Activated CD4-positive, alpha-beta T cell treated with anti-CD3 and anti-CD28 coated beads, Interleukin-2, amount 10 ng/mL, durations not matched to agents 7 days and 5 days (primary cell): ENCODE measurements at places on chromosomes 4 and X. TPM values are rescaled to one million over a fixed set of nuclear protein-coding genes. Genes with fewer than 3 reads are reported as not detected.

DNA sequence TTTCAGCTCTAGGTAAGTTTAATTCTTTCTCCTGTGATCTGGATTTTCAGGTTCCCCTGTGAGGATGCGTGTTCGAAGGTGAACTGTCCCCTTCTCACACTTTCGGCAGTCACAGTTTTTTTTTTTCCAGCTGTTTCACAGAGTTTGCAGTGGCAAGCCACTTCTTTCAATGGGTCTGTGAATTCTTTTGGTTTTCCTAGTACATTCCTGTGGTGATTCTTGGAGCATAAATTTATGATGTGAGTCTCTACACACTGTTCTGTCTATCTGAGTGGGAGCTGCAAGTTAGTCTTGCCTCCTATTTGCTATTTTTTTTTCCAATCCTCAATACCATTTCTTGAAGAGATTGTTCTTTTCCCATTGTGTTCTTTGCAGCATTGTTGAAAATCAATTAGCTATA is 595.5 kb downstream of the RAPGEF2 start:
- no peak overlapping the region for H3K27ac ChIP-seq
- no peak overlapping the region for H3K4me3 ChIP-seq
- H3K27me3 ChIP-seq = no peaks in the 10 kb centered on the region
- no peaks in the 10 kb centered on the region for H3K4me1 ChIP-seq
- H3K36me3 ChIP-seq = no peaks in the 10 kb centered on the region

NPY1R gene
- total RNA-seq = not detected

EMCN gene
- total RNA-seq = not detected

DNA sequence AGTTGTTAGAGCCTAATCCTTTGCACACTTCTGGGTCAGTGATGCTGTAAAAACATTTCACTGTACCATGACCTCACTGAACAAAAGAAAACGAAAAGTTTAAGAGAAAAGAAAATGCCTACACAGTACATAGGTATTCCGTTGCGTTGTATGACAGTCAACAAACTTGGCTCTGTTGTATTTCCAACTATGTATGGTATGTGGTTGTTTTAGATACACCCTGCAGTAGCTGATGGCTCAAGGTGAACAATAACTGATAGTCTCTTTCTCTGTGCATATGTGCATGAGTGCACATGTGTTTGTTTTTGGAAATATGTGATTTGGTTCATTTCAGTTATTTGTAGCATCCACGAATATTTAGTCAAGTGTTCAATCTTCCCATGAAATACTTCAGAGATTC is 176.0 kb downstream of the BMPR1B start:
- H3K27me3 ChIP-seq = no peaks in the 10 kb centered on the region
- no peaks in the 10 kb centered on the region for H3K36me3 ChIP-seq
- H3K27ac ChIP-seq = no peak overlapping the region
- no peak overlapping the region for H3K4me3 ChIP-seq
- DNase-seq = no peak
- no peaks in the 10 kb centered on the region for H3K4me1 ChIP-seq

- no peaks in the 10 kb centered on the region for H3K36me3 ChIP-seq
- no peaks in the 10 kb centered on the region for H3K4me1 ChIP-seq
- no peaks in the 10 kb centered on the region for H3K27me3 ChIP-seq
- H3K27ac ChIP-seq = no peak overlapping the region
These were observed 325.7 kb downstream of the PCDH7 start for GRCh38 chr4:31045724-31046318.
